ENCODE measurements at places on chromosomes 16 and 17.
A peak's percentile ranks its signal among the peaks of the same experiment; 100 is the strongest.

DNA sequence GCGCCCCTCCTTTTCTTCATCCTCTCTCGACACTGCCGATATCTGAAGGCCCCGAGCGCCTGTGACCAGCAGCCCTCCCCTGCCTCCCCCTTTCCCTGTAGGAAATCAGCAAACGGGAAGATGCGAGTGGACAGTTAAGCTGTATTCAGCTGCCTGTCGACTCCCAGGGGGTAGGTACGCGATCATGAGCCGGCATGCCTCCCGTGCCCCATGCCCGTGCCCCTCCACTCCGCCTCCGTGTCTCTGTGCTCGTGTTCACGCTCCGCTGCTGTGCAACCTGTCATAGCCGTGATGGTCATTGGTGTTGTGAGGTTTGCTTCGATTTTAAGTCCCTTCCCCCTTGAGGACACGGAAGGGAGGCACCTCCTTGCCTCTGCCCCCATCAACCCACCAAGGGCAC lies 34.4 kb downstream of the CACNA1G start:
- H3K4me3 ChIP-seq: no peak overlapping the region
- no peak for DNase-seq
- H3K27me3 ChIP-seq: no peaks in the 10 kb centered on the region

GRCh38 chr17:75317671-75318070 lies 28.4 kb upstream of the SLC25A19 start:
- H3K27me3 ChIP-seq: no peaks in the 10 kb centered on the region
- peaks cover 8% of the 10 kb centered on the region for H3K4me1 ChIP-seq

DNA sequence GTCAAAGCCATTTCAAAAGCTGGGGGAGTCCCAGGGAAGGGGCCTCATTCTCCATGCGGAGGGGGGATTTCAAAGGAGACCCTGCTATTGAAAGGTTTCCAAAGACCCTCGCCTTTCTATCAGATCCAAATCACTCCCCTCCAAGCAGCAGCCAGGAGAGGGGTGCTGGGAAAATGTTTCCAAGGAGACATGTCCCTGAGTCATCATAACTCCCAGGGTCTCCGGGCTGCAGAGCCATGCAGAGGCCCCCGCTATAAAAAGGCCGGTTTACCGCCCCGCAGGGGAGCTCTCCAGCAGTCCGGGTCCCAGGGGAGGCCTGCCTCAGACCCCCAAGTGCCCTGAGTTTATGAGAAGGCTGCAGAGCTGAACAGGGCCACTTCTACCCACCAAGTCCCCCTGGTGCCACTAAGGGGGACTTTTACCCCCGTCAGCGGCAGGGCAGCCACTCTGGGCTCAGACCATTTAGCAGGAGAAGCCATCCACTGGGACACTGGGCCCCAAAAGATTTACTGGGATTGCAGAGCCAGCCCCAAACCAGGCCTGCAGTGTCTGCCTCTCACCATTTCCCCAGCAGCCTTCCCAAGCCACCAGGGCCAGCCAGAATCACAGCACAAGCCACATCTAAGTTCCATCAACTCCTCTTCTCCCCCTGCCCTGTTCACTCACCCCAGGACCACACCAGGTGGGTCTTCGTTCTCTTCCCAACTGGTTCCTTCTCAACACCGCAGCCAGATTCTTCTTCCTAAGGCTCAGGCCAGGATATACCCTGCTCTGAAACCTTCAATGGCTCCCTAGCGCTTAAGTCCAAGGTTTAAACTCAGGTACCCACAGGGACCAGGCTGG lies 234.4 kb downstream of the ZNF423 start:
- peak; percentile 30 for DNase-seq
- H3K4me3 ChIP-seq: no peak overlapping the region
- no peaks in the 10 kb centered on the region for H3K27me3 ChIP-seq
- H3K36me3 ChIP-seq: no peaks in the 10 kb centered on the region
- peaks cover 8% of the 10 kb centered on the region for H3K4me1 ChIP-seq

GRCh38 chr16:83830769-83831455 lies 23.1 kb downstream of the HSBP1 start:
- no peaks in the 10 kb centered on the region for H3K27me3 ChIP-seq
- DNase-seq: no peak
- H3K36me3 ChIP-seq: no peaks in the 10 kb centered on the region
- H3K4me1 ChIP-seq: peaks cover 3% of the 10 kb centered on the region
- no peak overlapping the region for H3K4me3 ChIP-seq

- DNase-seq: no peak
- H3K27me3 ChIP-seq: no peaks in the 10 kb centered on the region
- H3K27ac ChIP-seq: peak overlapping the region; percentile 76
- peaks cover 3% of the 10 kb centered on the region for H3K36me3 ChIP-seq
- no peak overlapping the region for H3K4me3 ChIP-seq
- H3K4me1 ChIP-seq: peaks cover 28% of the 10 kb centered on the region
These were observed 113.0 kb downstream of the BANP start for GRCh38 chr16:88064011-88064888.

- DNase-seq: no peak
- H3K27me3 ChIP-seq: no peaks in the 10 kb centered on the region
- H3K4me3 ChIP-seq: no peak overlapping the region
- no peak overlapping the region for H3K27ac ChIP-seq
These were observed 35.8 kb downstream of the GP2 start for GRCh38 chr16:20291208-20292206.
